ENCODE measurements at places on chromosomes 6 and 20.

DNA sequence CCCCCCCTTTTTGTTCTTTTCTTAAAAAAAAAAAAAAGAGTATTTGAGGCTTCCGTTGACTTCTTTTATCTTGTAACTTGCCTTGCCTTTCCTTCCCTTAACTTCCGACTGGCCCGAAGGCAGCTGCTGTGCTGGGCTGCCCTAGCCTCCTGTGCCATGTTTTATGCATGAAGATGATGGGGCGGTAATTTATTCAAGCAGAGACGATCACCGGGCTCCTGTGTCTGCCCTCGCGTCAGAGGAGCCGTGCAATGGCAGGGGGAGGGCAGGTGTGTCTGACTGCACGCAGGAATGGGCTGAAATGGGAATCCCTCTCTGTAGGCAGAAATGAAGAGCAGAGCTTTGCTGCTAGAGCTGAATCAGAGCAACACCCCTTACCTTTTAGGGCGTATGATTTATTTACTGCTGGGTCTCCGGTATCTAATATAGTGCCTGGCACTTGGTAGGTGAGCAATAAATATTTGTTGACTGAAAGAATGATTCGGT lies 106.3 kb upstream of the RIPOR2 start:
- DNase-seq: no peak

DNA sequence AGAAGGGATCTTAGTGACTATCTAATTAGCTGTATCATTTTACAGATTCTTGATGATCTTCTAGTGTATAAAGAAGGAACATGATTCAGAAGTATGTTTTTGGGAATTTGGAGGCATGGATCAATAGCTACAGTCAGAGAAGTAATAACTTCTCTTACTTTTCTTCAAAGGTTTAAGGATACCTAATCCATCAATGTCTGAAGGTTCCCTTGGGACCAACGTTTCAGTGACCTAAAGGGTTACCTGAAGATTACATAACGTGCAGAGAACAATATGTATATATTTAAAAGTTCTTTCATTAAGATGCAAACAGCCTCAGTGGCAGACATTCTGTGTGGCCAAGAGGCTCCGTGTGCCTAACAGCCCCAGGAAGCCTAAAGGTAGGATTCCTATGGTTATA lies 3.2 kb downstream of the HDAC2 start:
- DNase-seq: no peak

GRCh38 chr6:148999929-149000468 lies 253.2 kb downstream of the UST start:
- no peak for DNase-seq

- DNase-seq: no peak
Observed at GRCh38 chr6:139784222-139784769, 409.8 kb upstream of the CITED2 start.

GRCh38 chr20:19295076-19295475 lies 82.6 kb downstream of the SLC24A3 start:
- DNase-seq: no peak

- no peak for DNase-seq
Observed at GRCh38 chr6:138546733-138547185, 47.5 kb upstream of the NHSL1 start.

GRCh38 chr6:37019065-37019450 lies 13.6 kb downstream of the FGD2 start:
- no peak for DNase-seq

- no peak for DNase-seq
Observed at GRCh38 chr20:21229163-21229562, 74.0 kb upstream of the XRN2 start.

DNA sequence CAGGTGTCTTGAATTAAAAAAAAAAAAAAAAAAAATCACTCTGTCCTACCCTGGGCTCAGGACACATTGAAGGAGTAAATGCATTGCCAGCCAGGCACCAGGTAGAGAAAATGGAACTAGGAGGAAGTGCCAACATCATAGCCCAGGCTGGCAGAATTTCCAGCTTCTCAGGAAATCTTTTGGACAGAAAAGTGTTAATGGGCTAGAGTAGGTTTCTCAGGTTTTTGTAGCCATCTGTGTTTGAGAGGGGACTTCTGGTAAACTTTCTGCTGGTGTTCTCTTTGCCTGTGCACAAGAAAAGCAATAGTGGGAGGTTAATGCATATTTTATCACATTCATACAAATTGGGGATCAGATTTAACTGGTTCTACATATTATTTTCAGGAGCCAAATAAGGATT lies 678.3 kb upstream of the NRSN1 start:
- DNase-seq: no peak

GRCh38 chr20:63254232-63254605 lies at the start of gene NKAIN4:
NKAIN4 (minus strand) TSS chr20:63254463; CDS start chr20:63254450, 13 bp downstream.
- no peak for DNase-seq

- no peak for DNase-seq
Observed at GRCh38 chr6:132122871-132123270, 171.7 kb upstream of the CCN2 start.

GRCh38 chr6:157168471-157168870 lies 154.8 kb downstream of the TMEM242 start:
- no peak for DNase-seq

GRCh38 chr6:142112451-142113061 lies 20.2 kb upstream of the GJE1 start:
- DNase-seq: peak; percentile 48

GRCh38 chr6:6841571-6841970 lies 253.1 kb downstream of the LY86 start:
- DNase-seq: no peak

- DNase-seq: no peak
Observed at GRCh38 chr6:43965628-43966373, 161.5 kb downstream of the MRPL14 start.

DNA sequence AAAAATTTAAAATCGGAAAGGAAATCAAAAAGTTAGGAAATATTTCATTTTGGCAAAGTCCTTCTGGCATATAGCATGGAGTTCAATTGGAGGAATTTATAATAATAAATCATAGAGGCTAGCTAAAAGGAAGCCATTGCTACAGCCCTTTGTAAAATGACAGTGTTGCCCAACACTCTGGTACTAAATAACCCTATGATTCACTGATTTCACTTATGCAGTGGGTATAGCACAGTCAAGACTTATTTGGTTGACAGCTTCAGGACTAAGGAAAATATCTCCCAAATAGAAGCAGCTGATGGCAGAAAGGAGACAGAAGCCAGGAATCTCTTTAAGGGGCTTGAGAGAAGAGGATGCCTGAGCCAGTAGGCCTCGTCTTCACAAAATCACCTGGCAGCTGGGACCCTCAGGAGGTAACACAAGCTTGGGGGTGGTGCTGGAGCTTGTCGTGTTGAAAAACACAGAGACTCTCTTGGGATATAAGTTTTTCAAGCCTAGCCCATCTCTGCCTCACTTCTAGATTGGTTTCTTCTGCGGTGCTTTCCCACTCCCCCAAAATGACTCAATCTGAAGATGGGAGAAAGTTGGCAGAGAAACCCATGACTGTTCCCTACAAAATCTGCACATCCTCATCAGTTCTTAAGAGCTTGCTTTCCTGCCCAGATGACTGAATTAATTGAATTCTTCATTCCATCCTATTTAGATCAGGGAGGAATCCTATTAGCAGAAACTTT lies 38.4 kb upstream of the EYA4 start:
- no peak for DNase-seq

GRCh38 chr6:2412731-2413130 lies 167.3 kb upstream of the GMDS start:
- no peak for DNase-seq

- no peak for DNase-seq
Observed at GRCh38 chr6:11062715-11063114, 18.6 kb upstream of the ELOVL2 start.

- DNase-seq: no peak
Observed at GRCh38 chr20:46004889-46005473, 3.7 kb upstream of the MMP9 start.

DNA sequence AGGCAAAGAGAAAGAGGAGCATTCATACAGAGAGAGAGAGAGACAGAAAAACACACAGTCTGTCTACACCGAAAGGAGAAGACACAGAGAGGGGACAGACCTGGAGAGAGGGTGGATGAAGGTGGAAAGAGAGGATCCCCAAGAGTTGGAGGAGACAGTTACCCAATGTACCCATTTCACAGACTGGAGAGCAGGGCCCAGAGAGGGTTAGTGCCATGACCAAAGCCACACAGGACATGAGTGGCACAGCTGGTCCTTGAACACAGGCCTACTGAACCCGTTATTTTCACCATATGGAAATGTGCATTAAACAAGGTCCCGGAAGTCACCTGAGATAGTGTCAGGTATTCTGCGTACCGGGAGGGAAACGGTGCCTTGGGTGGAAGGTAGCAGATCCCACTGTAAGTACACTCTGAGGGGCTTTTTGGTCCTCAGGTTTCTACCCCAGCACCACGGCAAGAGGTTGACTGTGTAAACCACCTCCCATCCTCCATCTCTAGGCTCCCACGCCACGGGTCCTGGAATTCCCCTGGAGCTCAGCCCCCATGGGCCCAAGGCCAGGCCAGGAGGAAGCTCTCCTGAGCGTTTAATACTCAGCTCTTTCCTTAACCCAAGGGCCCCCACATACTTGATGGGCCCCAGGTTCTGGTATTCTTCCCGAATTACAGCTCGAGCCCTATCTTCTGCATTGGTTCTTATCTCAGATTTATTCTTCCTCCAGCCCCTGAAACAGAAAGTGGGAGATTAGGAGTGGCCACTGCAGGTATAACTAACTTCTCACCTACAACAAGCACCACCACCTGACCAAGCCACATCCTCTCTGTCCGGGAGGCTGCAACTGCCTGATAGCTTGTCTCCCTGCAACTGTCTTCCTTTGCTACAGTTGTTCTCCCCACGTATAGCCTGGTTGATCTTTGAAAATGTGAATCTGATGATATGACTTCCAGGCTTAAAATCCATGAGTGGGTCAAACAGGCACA lies 38.4 kb upstream of the OCSTAMP start:
- DNase-seq: no peak

- DNase-seq: no peak
Observed at GRCh38 chr20:57570145-57570850, 9.4 kb downstream of the PCK1 start.
